ENCODE measurements at places on chromosomes 7 and 10.

GRCh38 chr7:140591180-140591902 lies 49.3 kb downstream of the DENND2A start:
- no peak for DNase-seq

GRCh38 chr7:19932549-19933249 lies 159.3 kb upstream of the TMEM196 start:
- DNase-seq, result no peak

DNA sequence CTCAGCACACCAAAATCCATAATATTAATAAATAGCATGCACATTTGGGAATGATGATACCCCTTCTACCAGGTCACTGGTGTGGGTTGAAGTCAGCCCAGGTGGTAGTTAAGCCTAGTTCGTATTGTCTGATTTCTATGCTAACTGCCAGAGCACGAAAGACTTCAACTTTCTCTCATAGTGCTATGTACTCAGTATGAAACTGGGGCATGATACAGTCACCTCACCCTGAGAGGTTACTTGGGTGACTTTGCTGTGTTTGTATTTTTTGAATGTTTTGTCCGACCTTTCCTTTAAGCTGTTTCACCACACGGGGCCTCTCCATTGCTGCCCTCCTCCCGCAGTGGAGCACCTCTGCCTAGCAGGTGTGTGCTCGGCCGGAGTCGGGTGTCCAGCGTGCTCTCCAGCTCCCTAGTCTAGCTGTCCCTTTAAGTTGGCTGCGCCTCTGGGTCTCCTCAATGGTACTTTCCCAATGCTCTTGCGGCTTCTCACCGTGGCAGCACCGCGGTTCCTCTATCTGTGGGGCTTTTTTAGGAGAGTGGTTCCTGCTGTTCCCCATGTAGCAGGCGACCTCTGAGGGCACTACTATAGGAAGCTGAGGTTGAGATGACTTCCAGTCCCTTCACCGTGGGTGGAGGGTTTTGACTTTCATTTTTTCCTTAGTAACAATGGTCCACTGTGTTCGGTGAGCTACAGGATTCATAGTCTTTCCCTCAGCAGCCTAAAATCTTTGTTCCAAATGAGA lies 524.0 kb upstream of the PFKP start:
- no peak for DNase-seq

- DNase-seq, result no peak
Observed at GRCh38 chr7:39285256-39285655, 280.9 kb upstream of the YAE1 start.

DNA sequence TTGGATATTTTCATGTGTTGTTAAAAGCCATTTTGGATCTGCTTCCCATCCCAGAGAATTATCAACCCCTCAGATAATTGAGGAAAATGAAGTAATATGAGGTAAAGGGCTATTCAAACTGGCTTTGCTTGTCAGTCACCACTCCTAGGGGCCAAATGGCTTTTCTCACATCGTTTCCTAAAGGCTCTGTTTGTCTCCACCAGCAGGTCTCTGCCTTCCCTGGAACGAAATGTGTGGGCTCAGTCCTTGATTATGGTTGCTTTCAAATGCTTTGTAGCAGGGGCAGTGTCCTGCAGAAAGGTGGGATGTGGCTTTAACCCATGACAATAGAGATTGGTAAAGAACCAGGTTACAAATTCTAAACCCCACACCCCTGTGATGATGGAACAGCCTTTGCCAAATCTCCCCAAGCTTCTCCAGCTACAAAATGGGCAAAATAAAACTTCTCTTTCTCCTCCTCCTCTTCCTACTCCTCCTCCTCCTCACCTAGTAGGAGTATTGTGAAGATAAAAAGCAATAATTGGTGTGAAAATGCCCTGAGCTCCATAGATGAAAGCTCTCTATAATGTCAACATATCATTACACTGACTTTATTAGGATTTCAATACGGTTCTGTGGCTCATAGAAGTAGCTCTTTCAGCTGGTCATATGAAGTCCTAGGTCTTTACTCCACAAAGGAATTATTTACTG lies 127.6 kb downstream of the CHN2 start:
- no peak for DNase-seq

- DNase-seq, result no peak
Observed at GRCh38 chr10:122462533-122463465, 1.4 kb downstream of the HTRA1 start.

DNA sequence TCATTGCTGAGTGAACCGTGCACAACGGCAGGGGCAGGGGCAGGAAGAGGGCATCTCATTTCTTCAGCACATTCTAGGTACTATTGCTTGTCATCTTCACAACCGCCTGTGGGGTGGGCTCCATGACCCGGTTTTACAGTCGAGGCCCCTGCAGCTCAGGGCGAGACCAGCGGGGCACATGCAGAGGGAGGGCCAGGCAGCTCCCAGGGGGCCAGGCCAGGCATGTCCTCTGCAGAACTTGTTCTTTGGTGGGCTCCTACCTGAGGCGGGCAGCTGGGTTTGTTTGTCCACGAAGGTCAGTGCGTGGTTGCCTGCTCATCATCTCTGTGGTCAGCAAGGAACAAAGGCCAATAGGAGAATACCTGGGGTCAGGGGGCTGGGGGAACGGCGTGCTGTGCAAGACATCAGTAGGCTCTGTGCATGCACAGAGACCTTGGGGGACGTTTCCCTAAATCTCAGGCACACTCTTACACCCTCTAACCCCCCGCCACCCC lies 75.1 kb upstream of the LEP start:
- DNase-seq, result no peak

- no peak for DNase-seq
Observed at GRCh38 chr7:41134300-41135255, 568.3 kb downstream of the INHBA start.

- DNase-seq, result peak; percentile 31
Observed at GRCh38 chr7:98745722-98746318, 124.0 kb downstream of the TMEM130 start.

DNA sequence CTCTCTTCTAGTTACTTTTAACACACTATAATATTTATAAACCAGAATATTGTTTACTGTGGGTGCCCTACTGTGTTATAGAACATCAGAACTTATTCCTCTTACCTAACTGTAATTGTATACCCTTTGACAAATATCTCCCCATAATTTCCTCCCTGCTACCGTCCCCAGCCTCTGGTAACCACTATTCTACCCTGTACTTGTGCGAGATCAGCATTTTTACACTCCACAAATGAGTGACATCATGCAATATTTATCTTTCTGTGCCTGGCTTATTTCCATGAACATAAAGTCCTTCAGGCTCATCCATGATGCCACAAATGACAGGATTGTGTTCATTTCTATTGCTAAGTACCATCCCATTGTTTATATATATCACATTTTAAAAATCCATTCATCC lies 139.8 kb upstream of the RSU1 start:
- DNase-seq, result no peak

GRCh38 chr10:12177642-12178041 lies 18.0 kb downstream of the NUDT5 start:
- no peak for DNase-seq

- no peak for DNase-seq
Observed at GRCh38 chr10:100129424-100129823, 47.8 kb upstream of the CPN1 start.

GRCh38 chr10:636016-636730 lies 53.3 kb downstream of the DIP2C start:
- no peak for DNase-seq

DNA sequence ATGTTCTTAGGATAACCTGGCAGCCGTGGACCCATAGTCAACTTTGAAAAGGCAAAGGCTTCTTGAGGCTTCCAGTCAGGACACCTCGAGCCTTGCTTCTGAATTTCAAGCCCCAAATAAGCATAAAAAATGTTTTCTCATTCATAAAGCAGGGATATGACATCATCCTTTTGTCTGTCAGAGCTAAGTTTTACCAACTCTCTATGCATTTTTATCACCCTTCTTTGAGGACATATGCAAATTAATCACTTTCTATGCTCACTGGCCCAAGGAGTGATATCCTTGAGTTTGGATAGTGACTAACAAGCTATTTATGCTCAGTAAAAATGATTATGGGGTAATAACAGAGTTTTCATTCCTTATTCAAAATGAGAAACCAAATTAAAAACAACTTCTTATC lies 159.4 kb downstream of the ANLN start:
- DNase-seq, result no peak

GRCh38 chr7:20825555-20825954 lies 38.9 kb upstream of the SP8 start:
- no peak for DNase-seq

- no peak for DNase-seq
Observed at GRCh38 chr7:135380351-135380750, 129.6 kb downstream of the CNOT4 start.

DNA sequence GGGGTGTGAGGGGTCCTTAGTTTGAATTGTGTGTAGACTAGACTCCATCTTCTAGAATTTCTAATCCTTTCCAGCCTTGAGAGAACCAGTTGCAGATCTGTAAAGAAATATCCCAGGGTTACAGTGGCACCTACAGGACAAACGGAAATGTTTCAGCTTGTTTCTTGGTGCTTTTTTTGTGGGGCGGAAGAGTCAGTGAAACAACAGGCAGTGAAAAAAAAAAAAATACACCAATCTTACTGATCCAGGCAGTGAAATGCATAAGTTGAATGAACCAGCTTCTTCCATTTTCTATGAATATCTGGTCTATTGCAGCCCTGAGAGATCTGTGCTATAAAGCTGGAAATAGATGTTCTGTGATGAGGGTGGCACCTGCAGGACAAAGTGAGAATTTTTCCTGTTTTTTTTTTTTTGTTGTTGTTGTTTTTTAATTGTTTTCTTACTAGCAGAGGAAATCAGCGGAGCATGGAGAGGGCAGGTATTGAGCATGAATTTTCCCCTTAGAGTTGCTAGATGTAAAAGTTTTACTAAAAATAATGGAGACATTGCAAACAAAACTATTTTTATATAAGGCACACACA lies 81.9 kb upstream of the DYNC1I1 start:
- no peak for DNase-seq

- DNase-seq, result no peak
Observed at GRCh38 chr7:38973760-38974159, 3.9 kb upstream of the POU6F2 start.

- no peak for DNase-seq
Observed at GRCh38 chr10:3098689-3099088, 31.3 kb downstream of the PFKP start.

DNA sequence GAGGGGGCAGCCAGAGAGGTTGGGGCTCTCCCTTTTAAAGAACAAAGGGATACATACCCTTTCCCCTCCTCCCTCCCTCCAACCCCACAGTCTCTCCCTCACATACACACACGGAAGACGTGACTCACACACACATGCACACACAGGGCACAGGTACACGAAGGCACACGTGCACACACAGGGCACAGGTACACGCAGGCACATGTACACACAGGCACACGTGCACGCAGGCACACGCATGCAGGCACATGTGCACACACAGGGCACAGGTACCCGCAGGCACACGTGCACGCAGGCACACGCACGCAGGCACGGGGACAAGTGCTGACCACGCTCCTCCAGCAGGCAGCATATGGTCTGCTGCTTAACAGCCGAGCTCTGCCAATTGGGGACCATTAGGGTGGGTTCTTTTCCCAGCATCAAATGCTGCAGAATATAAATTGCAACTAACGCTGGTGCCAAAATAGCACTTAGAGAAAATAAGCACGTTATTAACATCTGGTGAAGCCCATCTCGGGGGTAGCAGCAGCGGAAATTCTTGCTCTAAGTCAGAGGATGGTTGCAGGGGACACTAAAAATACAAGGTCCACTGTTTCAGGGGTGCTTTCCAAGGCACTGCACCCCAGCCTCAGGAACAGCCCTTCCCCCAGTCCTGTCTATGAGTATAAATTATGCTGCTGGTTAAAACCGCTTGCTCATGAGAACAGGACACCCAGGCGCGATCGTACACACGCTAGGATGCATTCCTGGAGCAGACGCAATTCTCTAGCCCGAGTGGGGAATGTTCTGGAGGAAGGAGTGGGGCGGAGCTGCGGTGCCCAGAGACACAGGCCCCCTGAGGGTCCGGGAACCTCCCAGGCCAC lies 55.2 kb upstream of the TNRC18 start:
- DNase-seq, result no peak

GRCh38 chr10:71453186-71453585 lies 56.5 kb downstream of the CDH23 start:
- DNase-seq, result no peak

GRCh38 chr7:142833174-142834048 lies 21.5 kb upstream of the EPHB6 start:
- DNase-seq, result no peak

- DNase-seq, result no peak
Observed at GRCh38 chr7:155871211-155871610, 58.9 kb upstream of the SHH start.

DNA sequence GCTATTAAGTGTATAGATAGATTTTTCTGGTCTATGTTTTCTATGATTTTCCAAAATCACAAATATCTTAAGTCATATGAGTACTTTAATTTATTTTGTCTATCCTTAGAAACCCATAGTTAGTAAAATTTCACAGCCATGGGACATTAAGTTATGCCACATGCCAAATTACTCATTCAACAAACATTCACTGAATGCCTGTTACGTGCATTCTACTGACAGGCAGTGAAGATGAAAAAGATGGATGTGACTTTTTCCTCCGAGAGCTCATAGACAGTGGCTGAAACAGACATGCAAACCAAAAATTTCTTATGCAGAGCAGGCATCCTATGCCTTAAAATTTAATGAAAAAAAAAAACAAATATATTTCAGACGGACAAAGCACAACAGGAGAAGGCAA lies 84.9 kb downstream of the CHRM2 start:
- no peak for DNase-seq

- no peak for DNase-seq
Observed at GRCh38 chr10:124318811-124319210, 99.9 kb downstream of the OAT start.

DNA sequence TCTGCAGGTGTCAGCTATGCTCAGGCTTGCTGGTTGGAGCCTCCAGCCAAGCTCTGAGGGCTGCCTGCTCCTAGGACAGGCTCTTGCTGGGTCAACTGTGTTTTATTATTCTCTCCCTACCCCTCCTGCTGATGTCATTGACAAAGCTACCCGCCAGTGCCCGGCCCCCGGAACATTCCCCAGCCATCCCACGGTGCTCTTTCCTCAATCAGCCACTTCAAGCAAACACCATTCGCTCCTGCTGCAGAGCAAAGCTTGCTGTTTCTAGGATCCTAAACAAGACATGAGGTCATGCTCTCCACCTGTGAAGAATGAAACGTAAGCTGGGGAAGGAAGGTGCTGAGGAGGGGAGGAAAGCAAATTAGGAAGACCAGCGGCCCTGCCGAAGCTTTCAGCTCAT lies 2.1 kb upstream of the C10orf71 start:
- DNase-seq, result no peak

DNA sequence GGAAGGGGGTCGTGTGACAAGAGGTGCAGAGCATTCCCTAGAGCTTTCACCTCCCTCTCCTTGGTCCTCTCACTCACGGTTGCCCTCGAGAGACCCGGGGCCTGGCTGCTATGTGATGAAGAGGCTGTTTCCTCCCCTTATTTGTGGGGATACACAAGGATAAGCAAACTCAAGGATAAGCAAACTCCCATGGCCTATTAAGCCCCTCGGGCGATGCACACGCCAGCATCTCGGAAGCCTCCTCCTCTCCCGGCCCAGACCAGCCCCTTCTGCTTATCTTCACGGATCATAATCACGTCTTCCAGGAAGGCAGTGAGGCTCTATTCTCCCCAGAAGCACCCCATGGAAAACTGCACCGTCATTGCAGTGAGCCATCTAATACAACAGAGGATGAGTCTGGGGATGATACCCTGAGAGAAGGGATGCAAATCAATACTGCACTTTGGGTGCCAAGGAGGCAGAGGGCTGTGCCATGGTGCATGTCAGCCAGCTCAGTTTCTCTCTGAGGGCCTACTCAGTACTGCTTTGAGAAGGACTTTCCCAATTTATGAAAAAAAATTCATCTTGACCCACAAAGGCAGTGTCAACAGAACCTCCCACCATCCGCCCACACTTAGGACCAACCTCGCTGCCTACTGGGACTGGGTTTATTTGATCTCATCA lies 22.2 kb downstream of the TMEM273 start:
- no peak for DNase-seq
